Suppressor macrophage treated with lipopolysaccharide for 1 hour (primary cell): ENCODE measurements at places on chromosomes 4 and X.

- no peak for DNase-seq
These were observed 354.7 kb downstream of the FBXW7 start for GRCh38 chr4:152181150-152181549.

GRCh38 chrX:15747626-15748173, 9.6 kb downstream of the CA5B start:
- no peak for DNase-seq

DNA sequence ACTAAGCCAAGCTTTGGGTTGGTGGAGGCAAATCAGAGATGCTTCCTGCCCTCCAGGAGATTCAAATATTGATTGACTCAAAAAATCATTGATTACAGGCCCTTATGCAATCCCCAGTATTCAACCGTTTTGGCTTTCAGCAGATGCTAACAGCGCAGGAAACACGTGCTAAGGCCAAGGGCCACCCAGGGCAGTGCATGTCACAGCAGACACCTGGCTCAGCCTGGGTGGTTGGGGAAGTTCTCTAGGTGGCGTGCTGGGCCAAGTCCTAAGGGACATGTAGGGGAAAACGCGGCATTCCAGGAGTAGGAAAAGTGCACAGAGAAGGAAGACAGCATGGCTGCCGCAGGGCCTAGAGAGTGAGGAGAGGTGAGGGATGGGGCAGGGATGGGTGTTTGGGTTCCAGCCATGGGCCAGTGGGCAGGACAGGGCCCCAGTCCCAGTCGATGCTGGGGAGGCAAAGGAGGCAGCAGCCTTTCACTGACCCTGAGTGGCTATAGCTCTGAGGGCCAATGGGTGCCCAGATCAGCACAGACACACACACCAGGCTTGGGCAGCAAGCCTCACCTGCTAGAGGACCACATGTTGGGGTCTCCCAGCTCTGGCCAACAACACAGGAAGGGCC, 239.1 kb downstream of the EVC2 start:
- DNase-seq, result no peak

DNA sequence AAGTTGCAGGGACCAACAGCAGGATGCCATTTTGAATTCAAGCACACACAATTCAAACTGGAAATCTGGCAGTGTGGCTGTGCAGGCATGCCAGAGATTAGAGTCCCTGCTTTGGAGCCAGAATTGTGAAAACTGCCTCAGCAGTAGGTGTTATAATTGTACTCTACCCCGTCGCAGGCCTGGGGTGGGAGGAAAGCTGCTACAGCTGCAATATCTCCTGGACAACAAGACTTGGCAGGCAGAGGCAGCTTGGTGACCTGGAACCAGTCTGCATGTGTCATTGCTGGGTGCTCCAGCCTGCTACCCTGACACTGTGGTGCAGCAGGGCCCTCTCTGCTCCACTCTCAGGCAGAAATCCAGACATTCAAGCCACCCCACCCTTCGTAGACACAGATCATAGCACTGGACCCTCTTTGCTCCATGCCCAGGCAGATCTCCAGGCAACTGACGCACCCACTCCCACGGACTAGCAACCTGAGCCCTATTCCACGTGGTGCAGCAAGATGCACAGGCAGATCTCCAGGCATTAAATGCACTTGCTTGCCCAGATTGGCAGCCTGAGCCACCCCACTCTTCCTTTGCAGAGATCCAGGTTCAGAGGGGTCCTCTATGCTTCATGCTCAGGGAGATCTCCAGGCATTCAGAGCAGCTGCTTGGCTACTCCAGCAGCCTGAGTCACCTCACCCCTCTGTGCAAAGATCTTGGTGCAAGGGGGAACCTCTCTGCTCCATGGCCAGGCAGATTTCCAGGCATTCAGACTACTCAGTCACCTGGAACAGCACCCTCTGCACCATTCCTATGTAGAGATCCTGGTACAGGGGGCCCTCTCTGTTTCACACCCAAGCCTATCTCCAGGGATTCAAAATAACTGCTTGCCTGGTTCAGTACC, 140.5 kb downstream of the LRBA start:
- DNase-seq, result no peak

- DNase-seq, result no peak
These were observed 286.6 kb upstream of the GATB start for GRCh38 chr4:152047451-152047850.

- no peak for DNase-seq
These were observed 91.3 kb downstream of the PTPN13 start for GRCh38 chr4:86685401-86685800.

DNA sequence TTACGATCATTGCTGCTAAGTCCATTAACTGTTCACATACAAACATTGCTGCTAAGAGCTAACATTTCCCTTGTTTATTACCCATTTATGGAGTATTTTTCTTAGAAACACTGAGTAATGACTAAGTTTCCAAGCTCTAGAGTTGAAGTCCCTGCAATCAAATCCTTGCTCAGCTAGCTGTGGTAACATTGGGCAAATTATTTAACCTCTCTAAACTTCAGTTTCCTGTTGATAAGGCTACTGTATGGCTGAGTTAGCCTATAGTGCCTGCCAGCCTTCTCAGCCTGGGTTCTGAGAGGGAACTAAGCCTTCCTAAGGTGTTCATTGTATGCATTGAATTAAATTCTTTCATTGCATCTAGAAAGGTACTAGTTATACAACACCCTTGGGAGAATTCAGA, 15.2 kb upstream of the SCOC start:
- DNase-seq, result no peak

DNA sequence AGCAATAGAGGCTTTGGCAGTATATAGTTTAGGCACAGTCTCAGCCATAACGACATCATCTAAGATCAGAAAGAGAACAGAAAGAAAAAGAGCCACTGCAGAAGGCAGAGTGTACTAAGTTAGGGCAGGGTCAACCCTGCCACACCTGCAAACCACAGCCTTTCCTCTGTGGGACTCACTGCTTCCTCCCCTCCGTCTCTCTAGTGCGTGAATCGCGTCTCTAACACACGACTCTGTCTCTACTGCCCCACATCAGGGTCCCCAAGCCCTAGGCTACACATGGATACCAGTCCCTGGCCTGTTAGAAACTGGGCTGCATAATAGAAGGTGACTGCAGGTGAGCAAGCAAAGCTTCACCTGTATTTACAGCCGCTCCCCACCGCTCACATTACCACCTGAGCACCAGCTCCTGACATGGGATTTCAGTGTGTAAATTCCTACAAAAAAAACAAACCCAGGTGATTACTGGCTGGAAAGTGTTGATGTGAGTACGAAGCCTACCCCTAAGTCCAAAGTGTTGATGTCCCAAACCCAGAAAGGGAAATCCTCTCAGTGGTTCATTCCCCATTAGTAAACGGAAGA, 128.9 kb downstream of the PRKX start:
- DNase-seq, result no peak
